ENCODE measurements at places on chromosomes 2 and 18.

DNA sequence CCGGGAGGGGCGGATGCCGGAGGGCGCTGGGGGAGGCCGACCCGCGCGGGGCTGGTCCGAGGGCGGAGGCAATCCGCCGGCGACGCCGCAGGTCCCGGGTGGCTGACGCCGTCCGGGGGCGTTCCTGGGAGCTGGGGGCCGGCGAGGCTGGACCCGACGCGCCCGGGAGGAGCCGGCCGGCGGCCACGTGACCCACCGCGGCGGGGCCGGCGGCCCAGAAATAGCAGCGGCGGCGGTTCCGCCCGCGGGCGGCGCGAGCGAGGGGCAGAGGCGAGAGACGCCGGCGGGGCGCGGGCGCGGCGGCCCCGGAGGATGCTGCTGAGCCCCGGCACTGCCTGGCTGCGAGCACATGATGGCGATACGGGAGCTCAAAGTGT, at the start of gene RAB31:
Gene RAB31, plus strand, starts transcription at position 245 of the 377 bp plus-strand sequence. Its CDS starts 105 bp downstream, at position 350.
- peak; percentile 72 for DNase-seq

DNA sequence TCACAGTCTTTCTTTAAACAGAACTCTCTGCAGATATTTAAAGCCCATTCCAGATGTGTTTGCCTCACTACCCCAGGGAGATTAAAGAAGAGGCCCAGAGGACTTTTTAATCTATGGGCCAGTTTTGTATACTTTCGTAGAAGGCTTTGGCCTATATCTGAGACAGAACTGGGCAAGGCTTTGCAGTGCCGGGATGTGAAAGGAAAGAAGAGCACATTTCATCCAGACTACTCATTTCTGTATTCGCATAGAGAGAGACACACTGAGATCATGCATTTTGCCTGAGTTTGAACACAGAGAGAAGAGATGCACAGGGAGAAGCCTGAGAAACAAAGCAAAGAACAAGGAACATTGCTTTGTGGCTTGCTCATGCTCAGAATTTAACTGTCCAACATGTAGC, 54.9 kb upstream of the SLC5A7 start:
- no peak for DNase-seq

GRCh38 chr2:101952551-101952950, 39.2 kb upstream of the IL1R2 start:
- DNase-seq, result no peak

- no peak for DNase-seq
Observed at GRCh38 chr18:64090876-64091275, 58.0 kb downstream of the LINC00305 start.

- no peak for DNase-seq
Observed at GRCh38 chr18:49335677-49336076, 124.8 kb downstream of the DYM start.

DNA sequence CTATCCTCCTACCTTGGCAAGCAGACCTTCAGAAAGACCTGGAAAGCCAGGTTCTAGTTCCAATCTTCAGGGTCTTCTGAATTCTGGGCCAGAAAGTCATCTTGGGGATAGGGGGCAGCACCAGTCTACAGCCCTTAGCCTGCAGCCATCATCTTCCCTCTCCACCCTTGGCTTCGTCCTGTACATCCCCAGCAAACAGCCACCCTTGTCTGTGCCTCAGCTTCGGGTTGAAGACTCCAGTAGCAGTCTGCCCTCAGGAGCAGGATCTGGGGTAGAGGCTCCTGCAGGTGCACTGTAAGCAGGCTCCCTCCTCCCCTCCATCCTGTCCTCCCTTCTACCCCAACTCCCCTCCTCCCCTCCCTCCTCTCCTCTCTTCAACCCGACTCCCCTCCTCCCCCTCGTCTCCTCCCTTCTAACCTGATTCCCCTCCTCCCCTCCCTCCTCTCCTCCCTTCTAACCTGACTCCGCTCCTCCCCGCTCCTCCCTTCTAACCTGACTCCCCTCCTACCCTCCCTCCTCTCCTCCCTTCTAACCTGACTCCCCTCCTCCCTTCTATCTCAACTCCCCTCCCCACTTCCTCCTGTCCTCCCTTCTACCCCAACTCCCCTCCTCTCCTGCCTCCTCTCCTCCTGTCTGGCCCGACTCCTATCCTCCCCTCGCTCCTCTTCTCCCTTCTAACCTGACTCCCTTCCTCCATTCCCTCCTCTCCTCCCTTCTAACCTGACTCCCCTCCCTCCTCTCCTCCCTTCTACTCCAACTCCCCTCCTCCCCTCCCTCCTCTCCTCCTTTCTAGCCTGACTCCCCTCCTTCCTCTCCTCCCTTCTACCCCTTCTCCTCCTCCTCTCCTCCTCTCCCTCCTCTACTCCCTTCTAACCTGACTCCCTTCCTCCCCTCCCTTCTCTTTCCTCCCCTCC, 90.1 kb upstream of the SMAD2 start:
- DNase-seq, result no peak

GRCh38 chr2:150088538-150088937, 398.9 kb downstream of the RND3 start:
- no peak for DNase-seq

DNA sequence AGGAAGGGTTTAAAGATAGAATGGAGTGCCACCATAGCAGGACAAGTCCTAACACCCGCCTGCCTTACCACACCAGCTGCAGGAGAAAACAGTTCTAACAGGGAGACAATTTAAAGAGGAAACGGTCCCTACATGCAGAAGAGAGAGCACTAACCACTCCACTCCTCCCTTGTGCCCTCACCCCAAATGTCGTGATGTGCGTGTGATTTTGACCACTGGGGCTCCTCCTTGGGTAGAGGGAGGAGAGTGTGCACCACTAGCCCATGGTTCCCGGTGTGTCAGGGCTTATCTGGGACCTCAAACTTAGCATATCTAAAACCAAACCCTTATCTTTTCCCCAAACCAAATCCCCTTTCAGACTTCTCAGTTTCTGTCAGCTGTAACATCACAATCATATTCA, 105.5 kb upstream of the CCDC68 start:
- DNase-seq, result no peak

- no peak for DNase-seq
Observed at GRCh38 chr2:209424199-209424701, 403 bp downstream of the MAP2 start.

DNA sequence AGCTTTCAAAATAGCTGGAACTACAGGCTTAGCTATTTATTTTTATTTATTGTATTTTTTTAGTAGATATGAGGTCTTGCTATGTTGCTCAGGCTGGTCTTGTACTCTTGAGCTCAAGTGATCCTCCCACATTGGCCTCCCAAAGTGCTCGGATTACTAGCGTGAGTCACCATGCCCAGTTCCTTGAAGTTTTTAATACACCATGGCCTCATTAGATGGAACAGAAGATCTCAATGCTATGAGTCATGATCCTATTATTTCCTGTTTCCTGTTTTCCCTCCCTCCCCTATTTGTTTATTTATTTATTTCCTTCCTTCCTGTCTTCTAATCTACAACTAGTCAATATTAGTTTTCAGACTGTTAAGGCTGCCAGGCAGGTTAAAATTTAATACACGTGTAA, 309.0 kb downstream of the CMPK2 start:
- no peak for DNase-seq

DNA sequence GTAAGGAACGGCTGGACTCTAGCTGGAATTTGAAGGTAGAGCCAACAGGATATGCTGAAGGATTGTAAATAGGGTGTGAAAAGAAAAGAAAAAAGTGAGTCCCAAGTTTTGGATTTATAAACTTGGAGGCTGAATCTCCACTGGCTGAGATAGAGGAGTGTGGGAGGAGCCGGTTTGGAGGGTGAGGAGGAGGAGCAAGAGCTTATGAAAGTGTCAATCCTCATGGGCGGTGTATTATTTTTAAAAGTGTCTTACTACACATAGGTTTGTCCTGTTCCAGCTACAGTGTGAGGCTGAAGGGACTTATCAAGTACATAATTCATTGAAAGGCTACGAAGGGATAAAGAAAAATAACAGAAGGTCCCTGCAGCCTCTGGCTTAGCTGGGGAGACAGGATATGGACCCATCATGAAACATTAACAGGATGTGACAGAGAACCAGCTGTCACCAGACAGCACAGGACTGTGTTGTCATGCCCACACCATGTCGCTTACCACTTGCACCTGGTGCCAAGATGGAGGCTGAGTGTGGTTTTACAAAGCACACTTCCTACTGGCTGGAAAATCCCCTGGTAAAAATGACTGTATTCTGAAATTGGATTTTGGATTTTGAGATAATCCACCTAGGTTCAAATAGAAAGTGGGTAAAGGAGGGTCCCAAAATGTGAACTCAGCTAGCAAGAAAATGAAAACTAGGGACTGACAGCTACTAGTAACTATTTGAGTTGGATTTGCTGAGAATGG, 2.5 kb upstream of the MREG start:
- DNase-seq, result peak; percentile 20

DNA sequence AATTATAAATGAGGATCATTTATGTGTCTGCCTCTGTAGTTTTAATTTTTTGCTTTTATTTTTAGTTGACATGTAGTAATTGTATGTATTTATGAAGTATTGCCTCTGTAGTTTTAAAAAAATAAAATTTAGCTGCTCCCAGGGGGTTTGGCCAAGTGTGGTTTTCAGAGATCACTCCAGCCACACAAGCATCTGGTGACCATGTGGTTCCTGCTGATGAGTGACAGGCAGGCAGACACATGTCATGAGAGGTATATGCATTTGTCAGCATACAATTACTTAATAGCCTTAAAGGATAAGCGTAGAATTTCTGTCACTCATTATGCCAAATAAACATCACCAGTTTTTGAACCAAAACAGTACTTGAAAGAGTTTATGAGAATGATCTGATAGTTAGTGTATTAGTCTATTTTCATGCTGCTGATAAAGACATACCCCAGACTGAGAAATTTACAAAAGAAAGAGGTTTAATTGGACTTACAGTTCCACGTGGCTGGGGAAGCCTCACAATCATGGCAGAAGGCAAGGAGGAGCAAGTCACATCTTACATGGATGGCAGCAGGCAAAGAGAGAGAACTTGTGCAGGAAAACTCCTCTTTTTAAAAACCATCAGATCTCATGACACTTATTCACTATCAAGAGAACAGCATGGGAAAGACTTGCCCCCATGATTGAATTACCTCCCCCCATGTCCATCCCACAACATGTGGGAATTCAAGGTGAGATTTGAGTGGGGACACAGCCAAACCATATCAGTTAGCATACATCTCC, 29.6 kb downstream of the MREG start:
- DNase-seq, result peak; percentile 30

- no peak for DNase-seq
Observed at GRCh38 chr2:27214941-27215340, 2.2 kb upstream of the CAD start.

Measured in inflammatory macrophage treated with lipopolysaccharide for 1 hour (primary cell).